CD4-positive, alpha-beta T cell treated with Interleukin-17A for 1 hour (primary cell): ENCODE measurements at places on chromosomes 16 and 17.

- DNase-seq: no peak
Measured at GRCh38 chr17:77827039-77827438, 131.5 kb upstream of the TNRC6C start.

- peak; percentile 97 for DNase-seq
Measured at GRCh38 chr17:76726231-76726775, at the start of gene JMJD6. Gene JMJD6, minus strand, starts transcription at chr17:76726606. Its CDS starts 131 bp downstream, at chr17:76726475.

- DNase-seq: peak; percentile 65
Measured at GRCh38 chr17:28384281-28385036, 13.0 kb downstream of the SARM1 start.

- DNase-seq: no peak
Measured at GRCh38 chr16:89038811-89039735, 54.6 kb upstream of the ACSF3 start.

DNA sequence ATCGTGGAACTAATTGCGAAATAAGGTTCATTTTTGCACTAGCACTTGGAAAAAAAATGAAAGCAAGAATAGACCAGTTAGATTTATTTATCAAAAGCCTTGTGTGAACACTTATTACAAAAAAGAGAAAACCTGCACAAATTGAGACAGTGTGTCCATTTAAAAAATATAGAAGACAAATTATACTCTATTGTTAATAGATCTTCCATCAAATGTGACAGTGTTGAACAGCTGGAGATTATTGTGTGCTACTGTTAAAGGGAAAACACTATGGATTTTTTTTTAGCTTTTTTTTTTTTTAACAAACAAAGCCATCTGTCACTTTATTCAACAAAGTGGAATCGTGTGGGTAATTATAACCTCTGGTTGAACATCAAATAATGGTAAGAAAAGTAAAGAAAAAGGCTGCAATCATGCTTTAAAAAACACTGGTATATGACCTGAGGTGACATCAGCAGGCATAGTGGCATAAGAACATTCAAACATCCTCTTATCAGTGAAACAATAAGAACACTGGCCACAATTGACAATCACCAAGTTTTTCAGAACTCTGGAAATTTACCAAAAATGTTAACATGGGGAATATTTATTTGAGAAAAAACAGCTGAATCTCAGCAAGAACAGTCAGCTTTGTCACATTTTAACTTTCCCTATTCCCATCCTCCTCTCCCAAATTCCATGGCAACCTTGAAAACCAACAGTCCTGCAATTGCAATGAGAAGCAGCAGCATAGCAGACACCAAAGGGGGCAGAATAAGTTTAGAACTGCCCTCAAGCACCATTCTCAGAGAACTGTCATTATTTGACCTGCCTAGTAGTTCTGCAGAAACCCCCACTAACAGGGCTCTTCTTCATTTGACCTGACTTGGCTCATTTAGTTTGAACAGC is 442.3 kb upstream of the MON1B start:
- no peak for DNase-seq

DNA sequence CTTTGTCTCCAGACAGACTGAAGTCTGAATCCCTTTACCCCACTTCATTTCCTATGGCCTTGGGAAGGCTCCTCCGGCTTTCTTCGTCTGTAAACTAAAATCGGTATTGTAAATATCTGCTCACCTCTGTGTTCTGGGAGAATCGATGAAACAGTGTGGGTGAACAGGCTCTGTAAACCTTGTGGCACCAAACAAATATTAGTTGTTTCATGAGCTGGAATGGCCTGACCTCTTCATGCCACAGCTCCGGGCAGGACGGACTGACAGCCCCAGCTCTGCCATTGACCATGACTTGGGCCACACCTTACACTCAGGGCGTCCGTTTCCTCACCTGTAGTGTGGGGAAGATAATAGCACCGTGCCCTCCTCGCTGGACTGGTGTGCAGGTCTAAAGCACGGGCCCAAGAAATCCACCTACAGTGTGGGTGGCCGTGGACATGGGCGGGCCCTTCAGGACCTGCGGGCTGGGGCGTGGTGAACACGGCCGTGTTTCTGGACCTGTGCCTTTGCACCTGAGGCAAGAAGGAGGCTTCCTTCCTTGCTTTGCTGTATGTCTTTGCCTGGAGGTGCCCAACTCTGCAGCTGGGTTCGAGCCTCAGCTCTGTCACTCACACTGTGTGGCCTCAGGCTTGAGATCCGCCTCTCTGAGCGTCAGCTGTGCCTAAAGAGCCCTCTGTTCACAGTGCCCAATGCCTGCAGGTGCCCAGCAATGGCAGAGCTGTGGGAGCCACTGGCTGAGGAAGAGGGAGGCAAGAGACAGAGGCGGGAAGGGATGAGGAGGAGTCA is 6.1 kb upstream of the OSGIN1 start:
- DNase-seq: no peak
